ENCODE measurements at places on chromosomes 5 and 9.
A peak's percentile ranks its signal among the peaks of the same experiment; 100 is the strongest.

GRCh38 chr5:96548905-96549304, 113.3 kb upstream of the CAST start:
- no peaks in the 10 kb centered on the region for H3K36me3 ChIP-seq
- no peaks in the 10 kb centered on the region for H3K4me1 ChIP-seq
- H3K4me3 ChIP-seq, result no peak overlapping the region
- no peaks in the 10 kb centered on the region for H3K27me3 ChIP-seq
- no peak for DNase-seq
- no peak overlapping the region for H3K27ac ChIP-seq

DNA sequence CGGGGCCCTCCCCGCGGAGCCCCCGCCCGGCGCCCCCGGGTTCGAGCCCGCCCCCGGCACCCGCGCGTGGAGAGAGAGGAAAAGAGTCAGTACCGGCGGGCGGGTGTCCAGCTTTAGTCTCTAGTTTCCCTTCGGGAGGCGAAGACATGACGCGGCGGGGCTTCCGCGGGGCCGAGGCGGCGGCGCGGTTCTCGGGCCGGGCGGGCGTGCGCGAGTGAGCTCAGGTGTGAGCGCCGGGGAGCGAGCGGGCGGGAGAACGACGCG, 181 bp downstream of the DAP start:
- no peak for DNase-seq
- H3K4me3 ChIP-seq, result peak overlapping the region; percentile 95
- no peaks in the 10 kb centered on the region for H3K27me3 ChIP-seq
- peak overlapping the region; percentile 96 for H3K27ac ChIP-seq

- no peaks in the 10 kb centered on the region for H3K36me3 ChIP-seq
- no peaks in the 10 kb centered on the region for H3K4me1 ChIP-seq
- H3K27ac ChIP-seq, result no peak overlapping the region
- no peak overlapping the region for H3K4me3 ChIP-seq
- no peak for DNase-seq
- H3K27me3 ChIP-seq, result no peaks in the 10 kb centered on the region
These were observed 446.4 kb upstream of the PTGER4 start for GRCh38 chr5:40233268-40233667.

- no peaks in the 10 kb centered on the region for H3K4me1 ChIP-seq
- H3K36me3 ChIP-seq, result no peaks in the 10 kb centered on the region
These were observed 214.9 kb upstream of the IL12B start for GRCh38 chr5:159545156-159545555.

DNA sequence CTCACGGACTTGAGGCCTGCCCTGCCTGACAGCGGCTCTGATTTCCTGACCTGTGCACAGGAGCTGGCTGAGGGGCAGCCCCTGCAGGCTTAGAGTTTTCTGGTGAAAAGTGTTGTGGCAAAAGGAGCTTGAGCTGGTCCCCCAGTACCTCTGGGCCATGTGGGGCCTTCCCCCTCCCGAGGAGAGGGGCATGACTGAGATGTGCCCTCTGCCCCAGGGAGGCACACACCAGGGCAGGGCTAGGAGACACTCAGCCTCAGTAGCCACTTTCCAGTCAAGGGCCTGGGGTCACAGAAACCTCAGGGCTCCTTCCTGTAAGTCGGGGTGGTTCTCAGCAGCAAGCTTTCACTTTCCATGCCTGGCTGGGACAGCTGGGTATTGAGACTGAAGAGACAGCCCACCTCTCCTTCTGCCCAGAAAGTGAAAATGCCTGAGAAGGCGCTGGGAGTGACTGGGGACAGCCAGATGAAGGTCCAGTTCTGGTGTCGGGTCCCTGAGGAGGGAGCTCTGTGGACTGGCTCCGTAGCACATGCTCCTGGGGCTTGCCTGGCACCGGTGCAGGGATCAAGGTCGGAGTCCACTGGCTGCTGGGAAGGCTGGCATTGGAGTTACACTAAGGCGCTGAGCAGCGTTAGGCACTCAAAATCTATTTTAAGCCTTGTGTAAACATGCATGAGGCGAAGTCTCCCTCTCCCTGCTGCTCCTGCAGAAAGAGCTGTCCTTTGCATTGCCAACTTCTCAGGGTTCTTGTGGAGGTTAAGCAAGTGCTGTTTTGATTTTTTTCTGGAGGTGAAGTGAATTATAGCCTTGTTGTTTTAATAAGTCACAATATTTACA, 394.9 kb downstream of the GADD45G start:
- no peaks in the 10 kb centered on the region for H3K27me3 ChIP-seq
- no peaks in the 10 kb centered on the region for H3K36me3 ChIP-seq
- peak; percentile 91 for DNase-seq
- H3K27ac ChIP-seq, result peak overlapping the region; percentile 84

DNA sequence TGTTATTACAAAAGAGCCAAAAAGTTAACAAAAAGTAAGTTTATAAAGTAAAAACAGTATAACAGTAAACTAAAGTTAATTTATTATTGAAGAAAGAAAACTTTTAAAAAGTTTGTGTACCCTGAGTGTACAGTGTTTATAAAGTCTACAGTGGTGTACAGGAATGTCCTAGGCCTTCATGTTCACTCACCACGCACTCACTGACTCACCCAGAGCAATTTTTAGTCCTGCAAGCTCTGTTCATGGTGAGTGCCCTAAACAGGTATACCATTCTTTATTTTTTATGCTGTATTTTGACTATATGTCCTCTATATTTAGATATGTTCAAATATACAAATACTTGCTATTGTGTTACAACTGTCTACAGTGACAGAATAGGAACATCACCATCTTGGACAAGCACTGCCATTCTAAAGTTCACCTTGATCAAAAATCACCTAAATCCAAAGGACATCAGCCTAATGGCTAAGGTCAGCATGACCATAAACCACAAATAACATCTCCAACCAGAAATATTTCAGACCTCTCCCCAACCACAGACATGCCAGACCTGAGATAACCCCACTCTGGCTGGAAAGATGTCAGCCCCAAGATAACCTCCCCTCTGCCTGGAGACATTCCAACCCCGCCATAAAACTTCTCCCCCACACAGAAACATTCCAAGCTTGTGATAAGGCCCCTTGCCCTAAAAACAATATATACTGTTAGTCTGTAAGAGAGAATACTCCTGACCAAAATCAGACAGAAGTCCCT, 56.1 kb downstream of the AGXT2 start:
- H3K36me3 ChIP-seq, result no peaks in the 10 kb centered on the region
- H3K4me1 ChIP-seq, result no peaks in the 10 kb centered on the region
- no peak overlapping the region for H3K4me3 ChIP-seq
- DNase-seq, result no peak

DNA sequence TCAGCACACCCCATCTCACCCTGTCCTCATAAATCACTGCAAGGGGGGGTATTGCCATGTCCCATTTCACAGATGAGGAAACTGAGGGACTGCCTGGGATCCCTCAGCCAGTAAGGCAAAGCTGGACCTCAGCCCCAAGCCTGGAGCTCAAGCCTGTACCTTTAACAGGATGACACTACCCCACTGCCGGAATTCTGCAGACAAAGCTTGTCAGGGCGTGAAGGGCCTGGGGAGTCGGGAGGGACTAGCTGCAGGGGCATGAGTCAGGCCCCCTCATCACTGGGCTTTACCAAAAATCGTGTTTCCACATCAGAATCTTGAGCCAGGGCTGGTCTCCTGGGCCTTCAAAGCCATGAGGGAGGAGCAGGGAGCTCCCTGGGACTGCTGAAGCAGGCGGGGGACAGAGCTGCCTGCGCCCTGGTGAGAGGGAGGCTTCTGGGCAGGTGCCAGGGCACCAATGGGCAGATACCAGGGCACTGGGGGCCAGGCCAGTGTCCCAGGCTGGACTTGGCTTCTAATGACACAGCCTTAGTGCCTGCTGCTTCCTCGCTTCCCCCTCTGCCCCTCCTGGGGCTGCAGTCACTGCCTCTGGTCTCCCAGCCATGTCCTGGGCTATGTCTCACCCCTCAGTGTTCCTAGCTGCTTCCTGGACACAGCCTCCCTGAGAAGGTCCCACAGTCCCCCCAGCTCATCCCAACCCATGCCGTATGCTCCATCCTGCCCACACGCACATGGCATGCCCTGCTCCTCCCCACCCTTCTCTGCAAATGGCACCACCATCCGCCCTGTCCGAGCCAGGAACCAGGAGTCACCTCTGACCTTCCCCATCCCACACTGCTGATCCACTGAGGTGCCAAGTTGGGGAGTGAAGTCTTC, 80.7 kb downstream of the LMX1B start:
- H3K27ac ChIP-seq, result no peak overlapping the region
- H3K4me3 ChIP-seq, result no peak overlapping the region
- no peak for DNase-seq
- no peaks in the 10 kb centered on the region for H3K36me3 ChIP-seq
- H3K27me3 ChIP-seq, result no peaks in the 10 kb centered on the region

- no peaks in the 10 kb centered on the region for H3K27me3 ChIP-seq
- no peak for DNase-seq
- H3K4me3 ChIP-seq, result no peak overlapping the region
- H3K36me3 ChIP-seq, result no peaks in the 10 kb centered on the region
- H3K27ac ChIP-seq, result no peak overlapping the region
- no peaks in the 10 kb centered on the region for H3K4me1 ChIP-seq
These were observed 230.5 kb downstream of the SPOCK1 start for GRCh38 chr5:137268646-137269045.

- H3K4me3 ChIP-seq, result no peak overlapping the region
- DNase-seq, result peak; percentile 35
- peaks cover 2% of the 10 kb centered on the region for H3K36me3 ChIP-seq
- no peaks in the 10 kb centered on the region for H3K27me3 ChIP-seq
- peaks cover 8% of the 10 kb centered on the region for H3K4me1 ChIP-seq
- H3K27ac ChIP-seq, result no peak overlapping the region
These were observed 99.1 kb downstream of the DPYSL3 start for GRCh38 chr5:147410496-147411358.

- peaks cover 9% of the 10 kb centered on the region for H3K4me1 ChIP-seq
- peak overlapping the region; percentile 100 for H3K27ac ChIP-seq
- peak overlapping the region; percentile 70 for H3K4me3 ChIP-seq
These were observed 280.8 kb downstream of the AOPEP start for GRCh38 chr9:95007226-95007869.

- H3K36me3 ChIP-seq, result no peaks in the 10 kb centered on the region
- H3K4me3 ChIP-seq, result no peak overlapping the region
- H3K27ac ChIP-seq, result no peak overlapping the region
- no peaks in the 10 kb centered on the region for H3K4me1 ChIP-seq
- no peaks in the 10 kb centered on the region for H3K27me3 ChIP-seq
These were observed 135.5 kb downstream of the PRR16 start for GRCh38 chr5:120599576-120599975.

GRCh38 chr5:54946306-54946819, 39.0 kb downstream of the ESM1 start:
- DNase-seq, result no peak
- no peaks in the 10 kb centered on the region for H3K36me3 ChIP-seq
- no peak overlapping the region for H3K4me3 ChIP-seq

DNA sequence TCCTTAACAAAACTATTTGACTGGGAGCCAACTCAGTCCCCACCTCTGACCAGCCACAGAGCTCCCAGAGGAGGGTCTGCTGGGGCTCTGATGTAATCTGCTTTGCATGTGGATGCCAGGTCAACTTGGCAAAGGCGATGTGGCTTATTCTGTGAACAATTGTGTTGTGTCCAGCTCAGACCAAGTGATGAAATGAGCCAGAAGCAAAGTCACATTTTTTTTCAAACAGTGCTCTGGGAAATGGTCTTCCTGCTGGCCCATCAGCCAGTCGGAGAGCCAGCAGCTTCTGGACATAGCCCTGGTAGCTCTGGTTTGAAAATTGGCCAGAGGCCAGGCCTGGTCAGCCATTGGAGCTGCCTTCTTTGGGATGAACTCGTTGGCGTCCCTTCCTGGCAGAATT, 86.5 kb downstream of the ANGPTL2 start:
- peak overlapping the region; percentile 49 for H3K27ac ChIP-seq
- H3K4me1 ChIP-seq, result peaks cover 7% of the 10 kb centered on the region
- DNase-seq, result peak; percentile 60
- H3K27me3 ChIP-seq, result no peaks in the 10 kb centered on the region

GRCh38 chr9:98521141-98521540, 187.6 kb downstream of the GABBR2 start:
- no peaks in the 10 kb centered on the region for H3K36me3 ChIP-seq
- DNase-seq, result no peak
- H3K27ac ChIP-seq, result no peak overlapping the region
- no peak overlapping the region for H3K4me3 ChIP-seq

DNA sequence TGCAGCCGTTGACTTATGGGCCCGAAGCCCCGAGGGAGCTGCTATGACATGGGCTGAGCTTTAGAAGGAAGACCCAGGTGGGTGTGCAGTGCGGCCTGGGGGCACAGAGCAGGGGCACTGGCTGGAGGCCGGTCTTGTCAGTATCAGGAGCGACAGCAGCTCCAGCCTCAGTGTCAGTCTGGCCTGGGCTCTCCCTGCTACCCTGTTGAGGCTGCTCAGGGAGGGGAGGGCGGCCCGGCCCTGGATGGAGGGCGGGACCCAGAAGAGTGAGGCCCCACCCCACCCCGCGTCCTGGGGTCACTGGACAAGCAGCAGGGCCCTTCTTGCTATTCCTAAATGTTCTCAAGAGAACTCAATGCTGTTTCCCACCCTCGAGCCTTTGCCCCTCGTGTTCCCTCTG, 18.0 kb downstream of the GFI1B start:
- H3K4me1 ChIP-seq, result no peaks in the 10 kb centered on the region
- H3K36me3 ChIP-seq, result no peaks in the 10 kb centered on the region
- no peak overlapping the region for H3K27ac ChIP-seq
- no peaks in the 10 kb centered on the region for H3K27me3 ChIP-seq
- DNase-seq, result no peak

- no peaks in the 10 kb centered on the region for H3K4me1 ChIP-seq
- H3K27ac ChIP-seq, result no peak overlapping the region
- H3K27me3 ChIP-seq, result no peaks in the 10 kb centered on the region
- no peak for DNase-seq
- H3K36me3 ChIP-seq, result no peaks in the 10 kb centered on the region
These were observed 180.6 kb downstream of the CACNA1B start for GRCh38 chr9:138058181-138058580.

- no peak overlapping the region for H3K4me3 ChIP-seq
- H3K4me1 ChIP-seq, result no peaks in the 10 kb centered on the region
- H3K27ac ChIP-seq, result no peak overlapping the region
- H3K36me3 ChIP-seq, result no peaks in the 10 kb centered on the region
- H3K27me3 ChIP-seq, result no peaks in the 10 kb centered on the region
- DNase-seq, result no peak
These were observed 348.5 kb downstream of the DNAH5 start for GRCh38 chr5:13595978-13596377.

- H3K27me3 ChIP-seq, result peaks cover 23% of the 10 kb centered on the region
- H3K27ac ChIP-seq, result no peak overlapping the region
- H3K36me3 ChIP-seq, result no peaks in the 10 kb centered on the region
- peak overlapping the region; percentile 49 for H3K4me3 ChIP-seq
These were observed 44.0 kb upstream of the XPA start for GRCh38 chr9:97740848-97741821.

DNA sequence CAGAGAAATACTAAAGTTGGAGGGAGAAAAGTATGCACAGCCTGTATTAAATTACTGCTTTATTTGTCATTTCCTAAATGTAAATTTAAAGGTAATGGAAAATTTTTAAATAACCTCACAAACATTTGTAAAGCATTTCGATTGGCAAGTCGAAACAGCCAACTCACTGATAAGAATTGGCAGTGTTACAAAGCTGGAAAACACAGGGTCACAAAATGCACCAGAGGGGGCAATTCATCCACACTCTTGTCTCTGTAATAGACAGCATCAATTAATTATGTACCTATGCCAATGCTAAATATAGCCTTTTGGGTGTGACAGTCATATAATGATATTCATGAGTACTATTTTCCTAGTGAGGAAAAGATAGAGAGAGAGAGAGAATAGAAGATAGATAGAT, 140.6 kb upstream of the PRLR start:
- H3K27ac ChIP-seq, result no peak overlapping the region
- H3K4me1 ChIP-seq, result no peaks in the 10 kb centered on the region
- no peak for DNase-seq
- no peaks in the 10 kb centered on the region for H3K27me3 ChIP-seq
- no peak overlapping the region for H3K4me3 ChIP-seq
